NCI-H187 treated with DMSO at 0.1 percent for 48 hours (cell line): ENCODE measurements at places on chromosomes 2 and 18.

GRCh38 chr2:84029903-84030575 is 429.0 kb downstream of the SUCLG1 start:
- DNase-seq: no peak

- DNase-seq: no peak
Observed at GRCh38 chr2:109636317-109636716, 22.2 kb downstream of the SOWAHC start.

DNA sequence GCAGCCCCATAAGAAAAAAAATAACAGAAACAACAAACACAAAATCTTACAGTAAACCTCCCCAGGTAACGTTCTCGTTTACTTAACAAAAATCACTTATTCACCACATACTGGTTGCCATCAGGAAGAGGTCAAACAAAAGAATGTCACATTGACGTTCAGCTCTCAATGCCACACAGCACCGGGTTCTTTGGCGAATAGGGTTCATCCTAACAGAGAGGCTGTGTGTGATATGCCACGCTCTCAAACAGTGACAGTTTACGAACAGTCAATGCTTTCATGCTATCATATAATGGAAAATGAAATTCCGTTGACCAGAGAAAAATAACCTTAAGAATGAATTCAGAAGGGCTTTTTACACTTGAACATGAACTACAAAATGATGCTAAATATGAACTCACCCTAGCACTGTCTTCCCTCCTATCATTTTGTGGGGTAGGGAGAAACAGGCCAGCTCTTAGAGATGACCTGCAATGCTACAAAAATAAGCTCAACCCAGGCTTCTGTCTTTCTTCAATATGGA is 2.0 kb downstream of the TMEM163 start:
- no peak for DNase-seq

DNA sequence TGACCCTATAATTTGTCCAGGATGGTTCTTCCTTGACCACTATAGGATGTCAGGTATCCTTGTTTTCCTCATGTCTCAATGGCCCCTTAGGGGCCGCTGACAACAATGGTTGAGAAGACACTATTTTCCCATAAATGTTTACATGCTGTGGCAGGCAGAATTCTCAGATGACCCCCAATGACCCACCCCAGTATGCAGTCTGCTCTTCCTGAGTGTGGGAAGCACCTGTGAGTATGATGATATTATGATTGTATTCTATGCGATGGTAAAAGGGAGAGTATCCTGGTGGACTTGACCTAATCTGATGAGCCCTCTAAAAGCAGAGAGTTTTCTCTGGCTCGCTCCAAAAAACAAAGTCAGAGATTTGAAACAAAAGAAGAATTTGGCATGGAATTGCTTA is 123.1 kb upstream of the DLX2 start:
- DNase-seq: no peak

DNA sequence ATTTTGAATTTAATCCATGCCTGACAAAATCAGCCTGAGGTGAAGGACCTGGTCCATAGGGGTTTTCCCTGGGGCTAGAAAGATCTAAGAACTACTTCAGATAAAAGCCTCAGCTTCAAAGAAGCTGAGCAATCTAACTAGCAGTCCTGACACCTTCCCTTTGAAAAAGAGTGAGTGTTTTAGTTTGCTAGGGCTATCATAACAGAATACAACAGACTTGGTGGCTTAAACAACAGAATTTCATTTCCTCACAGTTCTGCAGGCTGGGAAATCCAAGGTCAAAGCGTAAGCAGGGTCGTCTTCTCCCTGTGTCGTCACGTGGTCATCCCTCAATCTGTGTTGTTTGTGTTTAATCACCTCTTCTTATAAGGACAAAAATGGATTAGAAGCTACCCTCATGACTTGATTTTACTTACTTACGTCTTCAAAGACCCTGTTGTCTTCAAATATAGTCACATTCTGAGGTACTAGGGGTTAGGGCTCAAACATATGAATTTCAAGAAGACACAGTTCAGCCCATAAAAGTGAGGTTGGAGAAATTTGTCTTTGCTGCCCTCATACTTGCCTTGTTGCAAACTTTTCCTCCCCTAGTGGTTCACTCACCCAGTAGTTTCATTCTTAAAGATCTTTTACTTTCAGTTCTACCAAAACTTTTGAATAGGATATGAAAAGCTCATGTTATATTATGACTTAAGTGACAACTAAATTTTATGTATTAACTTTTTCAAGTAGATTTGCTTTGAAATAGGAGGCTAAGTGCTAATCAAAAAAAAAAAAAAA is 673.8 kb downstream of the ARHGAP15 start:
- no peak for DNase-seq

GRCh38 chr2:43737855-43738254 is 36.0 kb upstream of the DYNC2LI1 start:
- DNase-seq: no peak

DNA sequence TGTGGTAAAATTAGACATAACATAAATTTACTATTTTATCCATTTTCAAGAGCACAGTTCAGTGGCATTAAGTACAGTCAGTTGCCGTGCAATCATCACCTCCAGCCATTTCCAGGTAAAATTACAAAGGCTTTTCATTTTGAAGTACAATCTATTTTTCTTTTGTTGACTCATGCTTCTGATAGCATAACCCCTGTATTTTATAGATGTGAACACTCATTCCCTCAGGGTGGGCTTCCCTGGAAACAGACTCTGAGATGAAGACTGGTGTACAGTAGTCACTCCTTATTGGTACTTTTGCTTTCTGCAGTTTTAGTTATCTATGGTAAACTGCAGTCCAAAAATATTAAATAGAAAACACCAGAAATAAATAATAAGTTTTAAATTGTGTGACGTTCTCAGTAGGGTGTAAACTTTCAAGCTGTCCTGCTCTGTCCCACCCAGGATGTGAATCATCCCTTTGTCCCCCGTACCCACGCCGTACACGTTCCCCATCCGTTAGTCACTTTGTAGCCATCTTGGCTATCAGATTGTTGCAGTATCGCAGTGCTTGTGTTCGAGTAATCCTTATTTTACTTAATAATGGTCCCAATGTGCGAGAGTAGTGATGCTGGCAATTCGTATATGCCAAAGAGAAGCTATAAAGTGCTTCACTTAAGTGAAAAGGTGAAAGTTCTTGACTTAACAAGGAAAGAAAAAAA is 41.1 kb upstream of the NAB1 start:
- no peak for DNase-seq

GRCh38 chr2:118310681-118311429 is 222.6 kb downstream of the INSIG2 start:
- DNase-seq: no peak

DNA sequence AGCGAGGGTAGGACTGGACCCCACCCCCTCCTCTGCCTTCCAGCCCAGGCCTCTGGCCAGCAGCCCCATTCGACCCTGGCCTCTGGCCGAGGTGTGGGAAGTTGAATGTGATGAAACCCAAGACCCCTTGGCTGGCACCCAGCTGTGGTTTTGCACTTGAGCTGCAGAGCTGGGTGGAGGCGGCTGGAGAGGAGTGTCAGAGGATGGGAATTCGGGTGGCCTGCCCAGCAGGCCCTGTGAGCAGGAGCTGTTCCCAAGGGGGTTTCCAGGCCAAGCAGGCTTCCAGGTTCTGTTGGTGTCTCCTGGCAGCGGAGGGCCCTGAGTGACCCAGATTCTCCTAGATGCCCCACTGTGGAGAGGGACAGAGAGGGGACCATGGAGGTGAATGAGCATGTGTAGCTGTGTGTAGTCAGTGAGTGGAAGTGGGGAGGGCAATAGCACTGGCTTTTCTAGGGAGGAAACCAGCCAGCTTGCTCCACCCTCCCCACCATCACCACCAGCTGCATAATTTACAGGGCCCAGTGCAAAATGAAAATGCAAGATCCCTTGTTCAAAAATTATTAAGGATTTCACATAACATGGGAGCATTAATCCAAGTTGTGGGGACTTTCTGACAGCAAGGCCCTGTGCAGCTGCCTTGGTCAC is 172.2 kb upstream of the HAAO start:
- DNase-seq: no peak

- DNase-seq: no peak
Observed at GRCh38 chr18:75809926-75810255, 382.4 kb upstream of the SMIM21 start.

- no peak for DNase-seq
Observed at GRCh38 chr2:20382965-20383810, 32.5 kb upstream of the PUM2 start.

DNA sequence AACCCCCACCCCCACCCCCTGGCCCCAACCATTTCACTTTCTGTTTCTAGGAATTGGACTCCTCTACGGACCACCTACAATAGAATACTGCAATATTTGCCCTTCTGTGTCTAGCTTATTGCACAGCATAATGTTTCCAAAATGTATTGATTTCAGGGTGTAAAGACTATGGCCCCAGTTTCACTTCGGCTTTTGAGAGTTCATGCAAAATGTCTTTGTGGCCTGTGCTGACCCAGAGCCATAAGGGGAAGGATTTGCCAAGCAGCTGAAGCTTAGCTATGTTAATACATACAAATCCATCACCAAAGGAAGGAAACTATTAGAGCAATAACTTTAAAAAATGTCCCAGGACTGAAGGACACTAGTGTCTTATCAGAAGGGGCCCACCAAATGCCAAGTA is 11.2 kb upstream of the ATP9B start:
- no peak for DNase-seq

- DNase-seq: no peak
Observed at GRCh38 chr18:7940971-7941370, 373.9 kb downstream of the PTPRM start.
